ENCODE measurements at places on chromosomes 11 and 22.

- DNase-seq: no peak
Measured at GRCh38 chr11:117466966-117467365, 139.3 kb downstream of the CEP164 start.

- peak; percentile 11 for DNase-seq
Measured at GRCh38 chr22:28883657-28883916, 215 bp downstream of the ZNRF3 start.

- DNase-seq: no peak
Measured at GRCh38 chr11:94988748-94989147, 15.2 kb downstream of the KDM4D start.

DNA sequence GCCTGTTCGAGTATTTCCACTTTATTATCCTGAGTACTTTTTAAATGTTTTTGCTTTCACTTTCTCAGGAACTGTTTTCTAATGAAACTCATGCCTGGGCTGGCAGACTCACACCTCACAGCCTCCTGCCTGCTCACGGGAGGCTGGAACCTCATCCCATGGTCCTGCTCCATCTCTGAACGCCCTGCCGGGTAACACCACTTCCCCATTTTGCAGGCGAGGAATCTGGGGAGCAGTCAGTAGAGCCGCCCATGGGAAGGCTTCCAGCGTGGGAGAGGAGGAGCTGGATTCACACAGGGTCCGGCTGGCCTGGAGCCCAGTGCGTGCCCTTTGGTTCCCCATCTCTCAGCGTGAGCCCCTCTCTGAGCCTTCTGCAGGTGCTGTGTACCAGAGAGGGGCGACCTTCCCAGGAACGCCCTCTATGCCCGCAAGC is 53.6 kb downstream of the SCUBE1 start:
- no peak for DNase-seq

DNA sequence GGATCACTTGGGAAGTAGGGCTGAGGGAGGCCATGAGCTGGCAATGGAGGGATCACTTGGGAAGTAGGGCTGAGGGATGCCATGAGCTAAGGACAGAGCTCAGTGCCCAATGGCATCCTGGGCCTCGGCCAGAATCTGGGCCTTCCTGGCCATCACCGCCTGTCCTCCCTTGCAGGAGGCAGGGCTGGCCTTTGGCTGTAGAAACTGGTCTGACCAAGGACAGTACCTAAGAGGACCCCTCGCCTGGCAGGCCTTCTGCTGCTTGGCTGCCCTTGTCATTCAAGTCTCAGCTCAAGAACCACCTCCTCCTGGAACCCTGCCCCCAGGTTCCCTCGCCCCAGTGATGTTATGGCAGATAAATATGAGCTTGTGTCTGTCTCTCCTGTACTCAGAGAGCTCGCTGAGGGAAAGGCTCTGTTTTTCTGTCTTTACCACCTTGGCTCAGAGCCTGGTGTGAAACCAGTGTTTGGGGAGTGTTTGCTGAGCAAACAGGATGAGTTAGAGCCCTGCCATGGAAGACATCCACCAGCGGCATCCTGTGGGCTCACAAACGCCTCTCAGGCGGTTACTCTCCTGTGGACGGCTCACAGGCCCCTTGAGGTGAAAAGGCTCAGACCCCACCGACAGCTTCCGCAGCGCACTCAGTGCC is 19.3 kb upstream of the RASL10A start:
- DNase-seq: no peak

- no peak for DNase-seq
Measured at GRCh38 chr11:130876931-130877915, 39.1 kb downstream of the SNX19 start.

GRCh38 chr11:71240061-71240690 is 12.2 kb downstream of the SHANK2 start:
- DNase-seq: no peak

DNA sequence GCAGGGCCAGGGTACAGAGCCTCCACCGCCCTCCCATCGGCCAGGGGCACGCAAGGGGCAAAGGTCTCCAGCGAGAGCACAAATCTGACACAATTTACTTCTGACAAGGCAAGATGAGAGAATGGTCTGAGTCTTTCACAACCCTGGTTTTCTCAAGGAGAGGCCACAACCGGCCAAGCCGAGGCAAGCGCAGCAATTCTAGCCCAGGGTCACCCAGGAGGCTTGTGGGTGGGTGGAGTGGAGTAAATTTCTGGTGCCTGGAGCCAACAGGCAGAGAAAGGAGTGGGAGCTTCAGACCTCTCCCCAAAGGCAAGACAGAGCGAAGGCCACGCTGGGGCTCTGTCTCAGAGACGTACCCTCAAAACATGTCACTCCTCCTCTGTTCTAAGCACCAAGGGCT is 9.3 kb downstream of the LARGE2 start:
- no peak for DNase-seq

DNA sequence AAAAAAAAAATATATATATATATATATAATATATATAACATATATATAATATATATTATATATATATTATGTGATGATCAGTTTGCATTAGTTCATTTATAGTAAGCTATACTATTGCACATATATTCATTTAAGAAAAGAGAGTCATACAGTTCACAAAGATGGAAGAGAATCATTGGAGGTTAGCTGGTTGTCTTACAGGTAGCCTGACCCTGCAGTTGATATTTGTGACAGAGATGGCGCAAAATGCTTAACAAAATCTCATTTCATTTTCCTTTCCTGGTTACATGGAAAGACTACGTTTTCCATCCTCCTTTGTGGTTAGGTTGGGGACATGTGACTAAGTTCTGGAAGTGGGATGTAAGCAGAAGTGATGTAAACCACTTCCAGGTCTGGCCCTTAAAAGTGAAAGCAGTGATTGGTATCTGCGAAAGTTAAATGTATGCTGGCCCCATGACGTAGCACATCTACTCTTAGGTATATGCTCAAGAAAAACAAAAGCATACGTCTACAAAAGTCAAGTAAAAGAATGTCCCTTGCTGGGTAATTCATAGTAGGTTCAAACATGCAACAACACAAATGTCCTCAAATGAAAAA is 7.2 kb upstream of the TMEM135 start:
- DNase-seq: no peak

DNA sequence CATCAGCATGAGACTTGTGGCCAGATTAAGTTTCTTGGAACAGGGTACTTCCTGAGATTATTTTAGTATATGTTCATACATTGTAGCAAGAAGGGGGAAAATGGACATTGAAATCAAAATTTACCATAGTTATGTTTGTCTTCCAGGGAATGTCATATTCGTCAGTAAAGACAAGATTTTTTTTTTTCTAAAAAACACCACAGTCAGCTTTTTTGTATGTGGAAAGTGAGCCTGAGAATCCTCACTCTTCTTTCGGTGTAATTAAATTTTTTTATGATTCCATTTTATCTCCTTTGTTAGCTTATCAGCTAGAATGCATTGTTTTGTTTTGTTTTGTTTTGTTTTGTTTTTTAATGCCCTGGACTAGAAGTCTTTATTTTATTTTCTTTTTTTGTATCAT is 31.5 kb upstream of the LIPT2 start:
- no peak for DNase-seq

DNA sequence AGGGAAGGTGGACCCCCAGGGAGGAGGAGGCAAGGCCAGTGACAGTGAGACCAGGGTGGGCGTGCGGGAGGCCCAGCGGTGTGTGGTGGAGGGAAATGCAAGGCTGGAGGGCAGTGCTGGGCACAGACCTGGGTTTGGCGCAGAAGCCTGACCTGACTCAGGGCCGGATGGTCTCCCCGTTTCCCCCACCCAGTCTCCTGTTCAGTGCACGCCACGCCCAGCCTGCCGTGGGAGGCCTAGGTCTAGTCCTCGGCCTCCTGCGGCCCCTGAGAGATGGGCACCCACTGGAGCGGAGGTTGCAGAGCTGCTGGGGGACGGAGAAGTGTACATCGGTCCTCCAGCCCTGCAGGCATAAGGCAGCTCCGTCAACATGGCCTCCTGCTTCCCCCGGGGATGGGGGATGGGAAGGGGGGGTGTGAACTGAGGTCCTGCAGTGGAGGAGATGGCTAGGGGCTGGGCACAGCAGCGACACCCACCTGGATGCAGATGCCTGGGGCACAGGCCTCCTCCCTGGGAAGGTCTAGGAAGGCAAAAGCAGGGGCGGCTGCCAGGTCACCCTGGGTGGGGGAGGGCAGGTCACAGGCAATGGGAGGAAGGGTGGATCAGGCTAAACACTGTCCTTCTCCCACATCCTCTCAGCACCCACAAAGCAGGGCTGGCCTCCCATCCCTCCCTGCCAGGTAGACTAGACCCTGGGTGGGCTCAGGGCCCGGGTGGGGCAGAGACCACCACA is 15.9 kb downstream of the IL17REL start:
- no peak for DNase-seq

DNA sequence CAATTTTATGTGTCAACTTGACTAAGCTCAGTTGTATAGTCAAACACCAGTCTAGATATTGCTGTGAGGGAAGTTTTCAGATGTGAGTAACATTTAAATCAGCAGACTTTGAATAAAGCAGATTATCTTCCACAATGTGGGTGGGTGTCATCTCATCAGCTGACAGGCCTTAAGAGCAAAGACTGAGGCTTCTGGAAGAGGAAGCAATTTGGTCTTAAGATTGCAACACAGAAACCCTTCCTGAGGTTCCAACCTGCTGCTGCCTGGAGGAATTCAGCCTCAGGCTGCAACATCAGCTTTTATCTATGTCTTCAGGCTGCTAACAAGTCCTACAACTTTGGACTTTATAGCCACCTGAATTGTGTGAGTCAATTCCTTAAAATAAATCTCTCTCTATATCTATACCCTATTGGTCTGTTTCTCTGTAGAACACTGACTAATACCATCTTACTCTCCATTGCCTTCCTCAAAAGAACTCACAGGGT is 277.2 kb upstream of the PLET1 start:
- no peak for DNase-seq

DNA sequence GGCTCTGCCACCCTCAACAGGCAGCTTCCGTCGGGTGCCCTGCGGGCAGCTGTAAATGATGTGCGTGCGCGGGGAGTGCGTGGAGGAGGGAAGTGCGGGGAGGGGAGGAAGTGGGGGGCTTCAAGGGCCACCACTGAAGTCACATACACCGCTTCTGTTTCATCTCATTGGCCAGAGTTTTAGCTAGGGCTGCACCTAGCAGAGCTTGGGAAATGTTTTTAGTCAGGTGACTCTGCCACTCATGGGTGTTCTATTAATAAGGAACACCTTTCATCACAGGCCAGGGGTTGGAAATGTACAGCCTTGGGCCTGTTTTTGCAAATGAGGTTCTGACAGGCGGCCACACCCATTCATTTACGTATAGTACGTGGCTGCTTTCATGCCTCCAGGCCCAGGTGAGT is 14.6 kb downstream of the FAM118A start:
- no peak for DNase-seq

DNA sequence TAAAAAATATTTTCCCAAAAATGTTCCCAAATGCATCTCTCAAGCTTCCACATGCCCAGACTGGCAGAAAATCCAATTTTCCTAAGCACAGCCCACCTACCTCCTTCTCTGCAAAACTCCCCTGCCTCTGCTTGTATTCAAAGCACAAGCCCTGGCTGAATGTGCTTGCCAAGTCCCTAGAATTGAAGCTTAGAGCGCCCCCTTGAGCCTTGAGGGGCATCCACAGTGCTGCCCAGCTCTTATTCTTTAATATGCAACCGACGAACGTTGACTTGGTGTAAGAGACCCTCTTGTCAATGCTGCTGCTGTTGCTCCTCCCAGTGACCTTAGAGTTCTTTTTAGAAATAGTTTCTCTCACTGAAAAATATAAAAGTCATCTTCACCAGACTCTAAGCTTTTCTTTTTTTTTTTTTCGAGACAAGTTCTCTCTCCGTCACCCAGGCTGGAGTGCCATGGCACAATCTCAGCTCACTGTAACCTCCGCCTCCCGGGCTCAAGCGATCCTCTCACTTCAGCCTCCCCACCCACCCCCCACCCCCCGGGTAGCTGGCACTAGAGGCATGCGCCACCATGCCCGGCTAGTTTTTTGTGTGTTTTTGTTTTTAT is 63.5 kb upstream of the CAPRIN1 start:
- DNase-seq: peak; percentile 53

- no peak for DNase-seq
Measured at GRCh38 chr22:50737728-50738648, at the start of gene ACR. Gene ACR (plus strand): TSS chr22:50738204. CDS start chr22:50738236, 32 bp downstream.

- peak; percentile 18 for DNase-seq
Measured at GRCh38 chr11:117143390-117143789, 697 bp upstream of the PAFAH1B2 start.

DNA sequence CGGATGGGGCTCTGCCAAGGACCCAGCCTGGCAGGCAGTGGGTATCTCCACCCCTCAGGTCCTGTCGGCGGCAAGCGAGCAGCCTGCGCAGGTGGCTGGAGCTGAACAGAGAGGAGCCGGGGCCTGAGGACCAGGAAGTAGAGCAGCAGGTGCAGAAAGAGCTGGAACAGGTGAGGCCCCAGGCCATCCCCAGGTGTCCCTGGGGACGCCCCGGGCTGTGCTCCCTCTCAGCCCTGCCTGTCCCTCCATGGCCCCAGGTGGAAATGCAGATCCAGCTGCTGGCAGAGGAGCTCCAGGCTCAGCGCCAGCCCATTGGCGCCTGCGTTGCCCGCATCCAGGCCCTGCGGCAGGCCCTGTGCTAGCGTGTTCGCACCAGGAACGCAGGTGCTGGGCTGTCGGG is 44.0 kb downstream of the PISD start:
- DNase-seq: no peak
